ENCODE measurements at places on chromosomes 7 and 10.

DNA sequence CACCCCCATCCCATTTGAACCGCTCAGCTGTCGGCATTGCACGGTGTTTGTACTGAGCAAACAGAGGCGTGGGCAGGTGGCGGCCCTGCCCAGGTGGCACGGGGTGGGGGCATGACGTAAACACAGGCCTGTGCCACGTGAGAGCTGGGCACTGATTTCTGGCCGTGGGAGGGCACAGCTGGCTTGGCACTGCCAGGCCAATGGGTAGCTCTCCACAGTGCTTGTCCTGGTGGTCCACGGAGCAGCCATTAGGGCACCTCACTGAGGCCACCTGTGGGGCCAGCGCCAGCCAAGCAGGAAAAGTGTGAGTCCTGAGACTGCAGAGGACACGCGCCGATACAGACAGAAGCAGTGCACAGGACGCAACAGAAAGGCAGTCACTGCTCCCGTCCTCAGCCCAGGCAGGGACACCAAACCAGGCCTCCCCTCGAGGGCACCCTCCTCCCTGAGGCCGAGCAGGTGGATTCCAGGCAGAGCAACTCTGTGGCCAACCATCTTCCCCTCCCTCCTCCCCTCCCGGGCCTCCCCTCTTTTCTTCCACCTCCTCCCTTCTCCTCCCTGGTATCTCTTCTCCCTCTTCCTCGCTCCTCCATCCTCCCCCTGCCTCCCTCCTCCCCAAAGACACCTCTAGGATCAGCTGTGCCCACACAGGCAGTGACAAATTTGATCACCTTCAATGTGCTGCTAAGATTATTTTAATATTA is 258.7 kb downstream of the ELFN1 start:
- DNase-seq, result no peak

DNA sequence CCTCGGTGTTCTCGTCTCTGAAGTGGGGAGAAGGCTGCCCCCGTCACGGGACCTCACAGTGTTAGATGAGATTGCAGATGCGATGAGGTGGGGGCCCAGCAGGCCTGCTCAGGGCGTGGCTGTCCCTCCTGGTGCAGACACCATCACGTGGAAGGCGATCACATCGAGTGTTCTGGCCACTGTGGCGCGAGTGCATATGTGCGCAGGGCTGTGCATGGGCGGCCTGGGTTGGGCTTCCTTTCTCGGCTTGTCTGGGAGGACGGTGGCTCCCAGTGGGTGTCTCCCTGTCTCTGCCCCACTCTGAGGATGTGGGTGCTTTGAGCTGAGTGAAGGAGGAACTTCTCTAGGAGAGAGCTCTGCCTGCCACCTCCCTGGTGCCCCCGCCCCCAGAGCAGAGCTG is 83.1 kb downstream of the LHPP start:
- DNase-seq, result no peak

- DNase-seq, result no peak
Measured at GRCh38 chr7:81500631-81501030, 269.2 kb downstream of the HGF start.

DNA sequence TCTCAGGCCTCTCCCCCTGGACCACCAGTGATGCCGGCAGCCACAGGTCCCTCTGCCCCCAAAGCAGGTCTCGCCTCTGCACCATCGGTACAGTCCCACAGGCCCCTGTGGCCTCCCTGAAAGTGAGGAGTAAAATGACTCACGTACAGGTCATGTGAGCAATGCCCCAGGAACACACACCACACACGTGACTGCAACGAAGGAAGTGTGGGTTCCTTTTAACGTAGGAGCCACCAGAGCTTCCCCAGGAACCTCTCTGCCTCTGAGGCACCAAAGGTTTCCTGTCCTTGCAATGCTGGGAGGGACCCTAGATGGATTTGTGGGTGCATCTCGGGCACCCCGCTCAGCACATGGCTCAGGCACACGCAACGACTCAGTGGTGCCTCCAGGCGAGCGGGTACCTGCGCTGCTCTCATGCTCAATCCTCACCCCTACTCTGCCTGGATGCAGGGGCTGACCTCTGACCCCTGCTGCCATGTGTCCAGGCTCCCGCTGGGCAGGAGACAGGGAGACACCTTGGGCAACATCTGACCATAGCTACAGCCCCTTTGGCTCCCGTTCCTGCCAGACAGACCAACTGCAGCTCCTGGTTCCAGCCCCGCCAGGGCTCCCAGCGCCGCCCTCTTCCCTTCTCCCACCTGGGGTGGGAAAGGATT is 120.7 kb downstream of the PRKAG2 start:
- no peak for DNase-seq

GRCh38 chr7:131016230-131016629 is 282.2 kb upstream of the KLF14 start:
- DNase-seq, result no peak

- DNase-seq, result peak; percentile 32
Measured at GRCh38 chr10:133462512-133463305, 9.0 kb downstream of the SCART1 start.

DNA sequence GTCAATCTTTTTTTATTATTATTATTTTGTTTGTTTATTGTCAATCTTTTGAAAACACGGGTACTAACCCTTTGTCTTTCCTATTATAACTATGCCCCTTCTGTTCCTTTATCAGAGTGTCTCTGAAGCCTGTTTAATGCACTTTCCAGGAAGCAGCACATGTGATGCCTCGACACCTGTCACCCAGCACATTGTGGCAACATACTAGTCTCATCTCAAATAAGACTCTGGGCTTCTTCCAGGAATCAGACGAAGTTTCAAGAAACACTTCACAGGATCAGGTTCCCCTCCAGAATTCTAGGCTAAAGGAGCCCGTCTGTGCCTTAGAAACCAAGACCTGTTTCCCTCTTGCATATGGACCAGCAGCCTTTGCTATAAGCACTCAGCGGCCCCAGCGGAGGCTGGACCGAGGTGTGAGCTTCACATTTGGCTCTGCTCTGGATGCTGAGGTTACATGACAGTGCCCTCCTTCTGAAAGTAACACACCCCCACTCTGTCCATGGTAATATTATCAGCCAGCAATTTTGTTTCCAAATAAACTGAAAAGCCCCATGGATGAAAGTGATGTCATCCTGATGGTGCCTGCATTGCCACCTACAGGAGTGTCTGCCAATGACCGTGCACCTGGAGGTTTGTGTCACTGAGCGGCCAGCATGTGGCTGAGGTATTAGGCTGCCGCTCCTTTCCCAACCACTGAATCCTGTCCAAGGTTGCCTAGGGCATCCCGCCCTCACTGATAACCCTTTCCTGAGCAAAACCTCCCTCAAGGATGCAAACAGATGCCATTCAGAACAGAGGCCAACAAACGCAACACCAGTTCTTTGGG is 38.1 kb downstream of the MKI67 start:
- no peak for DNase-seq

GRCh38 chr7:2497500-2498336 is 21.5 kb upstream of the GRIFIN start:
- DNase-seq, result no peak

DNA sequence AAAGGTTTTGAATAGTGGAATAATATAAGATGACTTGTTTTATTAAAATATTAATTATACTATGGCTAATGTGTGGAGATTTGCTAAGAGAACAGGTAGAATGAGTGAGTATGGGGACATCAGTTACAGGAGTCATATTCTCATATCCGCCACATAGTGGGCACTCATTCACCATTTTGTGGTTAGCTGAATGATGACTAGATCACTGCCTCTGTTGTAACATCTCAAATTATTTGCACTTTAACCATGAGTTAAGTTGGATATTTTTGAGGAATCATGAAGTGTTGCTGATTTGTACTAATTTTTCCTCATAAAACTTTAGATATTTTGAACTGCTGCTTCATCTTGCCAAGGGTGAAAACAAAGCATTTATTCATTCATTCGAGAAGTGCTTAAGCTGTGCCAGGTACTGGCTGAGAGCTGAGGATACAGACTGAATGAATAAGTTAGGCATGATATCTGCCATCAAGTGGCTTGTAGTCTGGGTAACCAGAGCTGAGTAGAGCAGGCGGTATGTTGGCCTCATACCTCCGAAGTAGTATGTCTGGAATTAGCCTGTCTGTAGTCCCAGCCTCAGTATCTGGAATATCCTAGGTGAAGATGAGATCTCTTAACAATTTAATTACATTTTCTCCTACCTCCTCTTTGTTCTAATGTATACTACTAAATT is 100.5 kb downstream of the ZEB1 start:
- DNase-seq, result no peak

GRCh38 chr10:33938001-33938400 is 603.5 kb upstream of the NRP1 start:
- DNase-seq, result no peak

DNA sequence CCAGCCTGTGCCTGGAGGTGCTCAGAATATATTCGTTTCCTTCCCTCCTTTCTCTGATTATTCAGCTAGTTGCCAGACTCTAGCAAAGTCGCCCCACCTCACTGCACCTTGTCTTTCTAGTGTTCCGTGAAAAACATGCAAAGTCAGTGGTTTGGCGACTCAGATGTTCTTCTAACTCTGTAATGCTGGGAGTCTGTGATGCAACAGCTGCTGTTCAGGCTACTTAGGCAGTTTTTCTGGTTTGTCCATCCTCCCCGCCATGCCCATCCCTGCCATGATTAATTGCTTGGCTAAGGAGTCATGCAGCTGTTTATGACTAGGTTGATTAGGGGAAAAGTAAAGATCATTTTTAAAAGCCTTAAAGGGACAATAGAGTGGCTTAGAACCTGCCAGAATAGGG is 99.4 kb downstream of the MTPN start:
- DNase-seq, result no peak

GRCh38 chr10:116961406-116962251 is 43.4 kb downstream of the SHTN1 start:
- DNase-seq, result no peak

DNA sequence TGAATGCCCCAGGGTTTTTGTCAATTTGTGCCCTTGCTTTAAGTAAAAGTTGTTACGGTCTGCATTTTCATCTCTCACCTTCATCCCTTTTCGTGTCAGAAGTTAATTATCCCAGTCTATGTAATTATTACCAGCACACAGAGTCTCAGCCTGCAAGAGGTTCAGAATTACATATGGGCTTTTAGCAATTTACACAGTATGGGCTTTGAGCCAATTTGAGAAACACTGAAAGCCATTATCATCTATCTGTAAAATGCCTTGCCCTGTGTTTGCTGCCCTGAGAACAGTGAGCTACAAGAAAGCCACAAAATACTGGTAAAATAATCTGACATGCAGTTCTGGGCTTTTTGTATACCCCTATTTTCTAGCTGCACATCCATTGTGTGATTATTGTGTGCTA is 125.6 kb upstream of the STEAP4 start:
- DNase-seq, result no peak

- no peak for DNase-seq
Measured at GRCh38 chr10:6072215-6072934, 10.2 kb upstream of the IL2RA start.

DNA sequence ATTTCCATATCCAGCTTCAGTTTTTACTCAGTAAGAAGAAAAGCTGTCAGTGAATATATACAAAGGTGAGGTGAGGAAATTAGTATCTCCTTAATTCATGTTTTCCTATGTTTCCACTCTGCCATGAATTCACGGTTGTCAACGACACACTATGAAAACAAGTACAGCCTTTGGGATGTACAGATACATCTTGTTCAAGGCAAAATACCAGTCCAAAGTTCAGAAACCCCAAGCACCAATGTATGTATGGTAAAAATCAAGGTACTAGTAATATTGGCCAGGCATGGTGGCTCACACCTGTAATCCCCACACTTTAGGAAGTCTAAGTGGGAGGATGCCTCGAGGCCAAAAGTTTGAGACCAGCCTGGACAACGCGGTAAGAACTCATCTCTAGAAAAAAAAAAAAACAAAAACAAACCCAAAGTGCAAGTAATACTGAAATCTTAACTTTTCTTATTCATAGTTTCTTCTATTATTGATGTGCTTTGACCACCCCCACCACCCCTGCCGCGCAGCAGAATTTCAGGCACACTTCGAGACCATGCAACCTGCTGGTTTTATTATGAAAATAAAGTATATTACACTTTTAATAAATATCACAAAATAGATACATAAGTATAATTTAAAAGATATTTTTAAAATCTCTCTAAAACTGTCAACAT is 3.5 kb downstream of the ESYT2 start:
- DNase-seq, result no peak

- DNase-seq, result no peak
Measured at GRCh38 chr7:17902599-17902998, 37.7 kb downstream of the SNX13 start.

GRCh38 chr10:82313401-82313800 is 438.4 kb downstream of the NRG3 start:
- DNase-seq, result no peak

GRCh38 chr10:125034675-125035074 is 92.8 kb downstream of the ZRANB1 start:
- no peak for DNase-seq

- no peak for DNase-seq
Measured at GRCh38 chr10:83848677-83849076, 290.6 kb upstream of the GHITM start.

- no peak for DNase-seq
Measured at GRCh38 chr7:138374119-138374693, 85.9 kb upstream of the TRIM24 start.

- DNase-seq, result no peak
Measured at GRCh38 chr7:121609208-121609607, 213.1 kb upstream of the FAM3C start.

DNA sequence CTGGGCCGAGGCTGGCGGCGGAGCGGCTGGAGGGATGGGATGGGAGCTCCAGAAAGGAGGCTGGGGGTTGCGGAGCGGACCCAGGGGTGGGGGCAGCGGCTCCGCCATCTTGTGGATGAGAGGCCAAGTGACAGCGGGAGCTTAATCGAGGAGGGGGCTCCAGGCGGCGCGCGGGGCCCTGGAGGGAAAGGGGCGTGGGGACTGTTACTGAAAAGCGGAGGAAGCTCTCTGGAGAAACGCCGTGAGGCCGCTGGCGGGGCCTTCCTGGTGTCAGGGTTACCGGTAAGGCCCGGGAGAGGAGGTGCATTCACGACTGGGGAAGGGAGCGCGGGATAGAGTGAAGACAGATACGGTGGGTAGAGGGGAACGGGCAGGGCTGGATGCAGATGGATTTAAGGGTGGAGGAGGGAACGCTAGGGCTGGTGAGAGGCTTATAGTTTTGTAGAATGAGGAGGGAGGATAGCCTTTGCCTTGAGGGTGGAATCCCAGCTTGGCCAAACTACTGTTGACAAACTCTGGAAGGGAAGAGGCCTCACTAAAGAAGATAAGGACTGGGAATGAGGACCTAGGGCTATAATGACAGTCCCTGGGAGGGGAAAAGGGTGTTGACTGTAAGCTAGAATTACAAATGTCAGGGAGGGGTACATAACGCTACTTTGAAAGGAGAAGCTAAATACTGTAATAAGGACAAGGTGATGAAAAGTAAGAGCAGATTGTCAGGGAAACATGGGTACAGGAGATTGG is 535 bp downstream of the BTRC start:
- peak; percentile 82 for DNase-seq

GRCh38 chr7:7707806-7708205 is 10.6 kb downstream of the RPA3 start:
- DNase-seq, result no peak

- DNase-seq, result no peak
Measured at GRCh38 chr7:90563286-90563685, 32.8 kb upstream of the CDK14 start.

DNA sequence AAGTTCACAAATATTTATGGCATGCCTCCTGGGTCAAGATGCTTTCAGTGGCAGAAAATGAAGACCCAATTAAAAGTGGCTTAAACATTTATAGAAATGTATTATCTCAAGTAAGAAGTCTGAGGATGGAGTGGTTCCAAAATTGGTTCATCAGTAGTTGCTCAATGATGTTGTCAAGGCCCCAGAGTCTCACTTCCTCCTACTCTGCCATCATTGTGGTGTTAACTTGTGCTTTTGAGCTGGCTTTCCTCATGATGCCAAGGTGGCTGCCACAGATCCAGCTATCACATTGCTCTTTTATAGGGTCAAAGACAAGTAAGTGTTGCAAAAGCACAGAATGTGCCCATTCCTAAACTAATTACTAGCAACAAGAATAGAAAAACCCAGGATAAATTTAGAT is 404.6 kb upstream of the NRP1 start:
- DNase-seq, result no peak

Measured in mesothelial cell of epicardium (in vitro differentiated cells).